ENCODE measurements at places on chromosomes 11 and 22.

DNA sequence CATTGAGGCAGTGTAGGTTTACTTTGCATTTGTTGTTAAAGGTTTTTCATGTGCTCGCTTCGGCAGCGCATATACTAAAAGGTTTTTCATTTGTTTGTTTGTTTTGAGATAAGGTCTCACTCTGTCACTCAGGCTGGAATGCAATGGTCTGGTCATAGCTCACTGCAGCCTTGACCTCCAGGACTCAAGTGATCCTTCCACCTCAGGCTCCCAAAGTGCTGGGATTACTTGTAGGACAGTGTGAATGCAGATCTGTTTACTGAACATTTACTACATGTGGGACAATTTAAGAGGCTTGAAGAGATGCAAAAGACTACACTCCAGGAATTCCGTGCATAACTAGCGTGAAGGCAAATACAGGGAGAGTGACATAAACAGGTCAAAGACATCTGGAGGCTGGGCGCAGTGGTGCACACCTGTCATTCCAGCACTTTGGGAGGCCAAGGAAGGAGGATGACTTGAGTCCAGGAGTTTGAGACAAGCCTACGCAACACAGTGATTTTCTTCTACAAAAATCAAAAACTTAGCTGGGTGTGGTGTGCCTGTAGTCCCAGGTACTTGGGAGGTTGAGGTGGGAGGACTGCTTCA, 34.1 kb downstream of the YPEL1 start:
- no peak for DNase-seq

DNA sequence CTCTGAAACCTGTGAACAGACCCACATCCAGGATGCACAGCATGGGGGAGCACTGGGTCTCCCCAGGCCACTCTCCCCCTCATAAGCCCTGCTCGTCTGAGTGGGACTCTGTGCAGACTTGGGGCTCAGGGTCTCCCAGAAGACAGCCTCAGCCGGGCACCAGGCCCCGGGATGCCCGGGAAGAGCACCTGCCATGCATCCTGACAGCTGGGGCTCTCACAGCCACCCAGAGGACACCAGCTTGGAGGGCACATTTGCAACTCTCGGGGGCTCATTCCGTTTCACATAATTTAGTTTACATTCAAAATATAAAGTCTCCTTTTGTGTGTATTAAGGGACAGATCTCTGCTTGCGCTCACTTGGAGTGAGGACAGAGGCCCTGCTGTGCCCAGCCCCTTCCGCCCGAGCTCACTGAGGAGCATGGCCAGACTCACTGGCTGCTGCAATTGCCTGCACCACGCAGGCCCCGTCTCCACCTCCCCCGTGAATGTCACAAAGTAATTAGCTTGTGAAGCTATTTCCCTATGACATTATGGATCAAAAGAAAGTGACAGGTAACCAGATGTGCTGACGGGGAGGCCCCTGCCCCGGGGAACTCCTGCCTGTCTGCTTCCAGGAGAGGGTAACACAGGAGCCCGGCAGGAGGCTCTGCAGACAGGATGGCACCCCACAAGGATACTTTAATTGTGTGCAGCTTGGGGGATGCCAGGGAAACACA, 275.6 kb downstream of the BRD1 start:
- no peak for DNase-seq

- peak; percentile 7 for DNase-seq
Measured at GRCh38 chr11:121249039-121249663, 43.4 kb upstream of the SC5D start.

GRCh38 chr11:72391638-72392423, 42.5 kb downstream of the CLPB start:
- DNase-seq: no peak

- no peak for DNase-seq
Measured at GRCh38 chr11:96817482-96818399, 427.9 kb downstream of the JRKL start.
